ENCODE measurements at places on chromosomes 1 and 21.

DNA sequence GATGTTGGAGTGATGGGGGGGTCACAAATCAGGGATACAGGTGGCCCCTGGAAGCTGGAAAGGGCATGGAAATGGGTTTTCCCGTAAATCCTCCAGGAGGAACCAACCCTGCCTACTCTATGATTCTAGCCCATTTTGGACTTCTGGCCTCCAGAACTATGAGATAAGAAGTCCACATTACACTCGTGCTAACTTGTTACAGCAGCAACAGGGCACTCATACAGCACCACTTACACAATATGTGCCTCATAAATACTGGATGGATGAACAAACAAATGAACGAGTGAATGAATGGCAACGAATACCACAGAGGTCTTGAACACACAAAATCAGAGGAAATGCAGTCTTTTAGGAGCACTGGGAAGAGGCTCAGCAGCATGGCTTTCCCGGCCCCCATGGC lies 531.3 kb downstream of the NPHP4 start:
- DNase-seq: no peak

DNA sequence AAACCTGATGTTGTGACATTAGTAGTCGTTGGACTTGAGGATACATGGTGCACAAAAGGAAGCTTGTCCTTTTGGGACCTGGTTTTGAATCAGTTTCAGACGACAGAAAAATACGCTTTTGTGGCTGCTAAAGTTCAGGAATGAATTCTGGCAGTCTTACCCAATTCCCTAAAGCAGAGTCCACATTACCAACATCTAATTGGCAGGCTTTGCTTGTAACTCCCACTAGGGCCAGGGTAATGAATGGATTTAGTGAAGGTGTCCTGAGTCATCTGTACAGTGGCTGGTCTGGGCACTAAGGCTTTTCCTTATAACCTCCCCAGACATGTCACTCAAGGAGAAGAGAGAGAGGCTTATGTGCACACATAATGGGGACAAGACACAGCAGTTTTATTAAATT lies 66.2 kb upstream of the RNPC3 start:
- no peak for DNase-seq

GRCh38 chr1:169586395-169587255 lies at the start of gene F5:
Gene F5 (minus strand): TSS chr1:169586481. CDS start chr1:169586386, 95 bp downstream.
- DNase-seq: peak; percentile 65

GRCh38 chr21:36630485-36631206 lies 68.3 kb upstream of the SIM2 start:
- peak; percentile 36 for DNase-seq

- DNase-seq: no peak
These were observed 11.1 kb downstream of the EEIG2 start for GRCh38 chr1:108570998-108571401.

DNA sequence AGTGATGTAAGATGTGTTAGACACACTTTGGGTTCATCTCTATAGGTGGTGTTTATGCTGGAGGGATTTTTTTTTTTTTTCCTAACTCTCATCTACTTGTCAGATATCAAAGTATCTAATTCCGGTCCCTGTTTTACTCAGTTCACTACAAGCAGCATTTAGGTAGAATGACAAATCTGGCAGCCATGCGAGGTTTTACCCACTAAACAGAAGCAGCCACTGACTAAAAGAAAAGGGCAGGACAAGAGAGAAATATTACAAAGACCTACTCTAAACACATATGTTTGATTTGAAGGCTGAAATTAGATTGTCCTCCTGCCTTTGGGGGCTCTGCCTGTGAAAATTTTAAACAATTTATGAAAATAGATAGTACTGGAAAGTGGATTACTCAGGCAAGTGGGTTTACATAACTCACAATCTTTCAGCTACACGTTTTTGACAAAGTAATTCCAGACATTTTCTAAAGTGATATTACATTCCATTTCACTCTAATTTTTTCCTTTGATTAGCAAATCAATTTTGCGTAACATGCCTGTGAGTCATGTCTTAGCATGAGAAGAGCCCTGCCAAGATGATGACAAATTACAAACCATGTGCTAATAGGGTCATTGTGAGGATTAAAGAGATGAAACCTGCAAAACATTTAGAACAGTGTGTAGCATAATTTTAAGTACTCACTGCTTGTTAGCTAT lies 172.6 kb downstream of the PLA2G4A start:
- DNase-seq: peak; percentile 95

DNA sequence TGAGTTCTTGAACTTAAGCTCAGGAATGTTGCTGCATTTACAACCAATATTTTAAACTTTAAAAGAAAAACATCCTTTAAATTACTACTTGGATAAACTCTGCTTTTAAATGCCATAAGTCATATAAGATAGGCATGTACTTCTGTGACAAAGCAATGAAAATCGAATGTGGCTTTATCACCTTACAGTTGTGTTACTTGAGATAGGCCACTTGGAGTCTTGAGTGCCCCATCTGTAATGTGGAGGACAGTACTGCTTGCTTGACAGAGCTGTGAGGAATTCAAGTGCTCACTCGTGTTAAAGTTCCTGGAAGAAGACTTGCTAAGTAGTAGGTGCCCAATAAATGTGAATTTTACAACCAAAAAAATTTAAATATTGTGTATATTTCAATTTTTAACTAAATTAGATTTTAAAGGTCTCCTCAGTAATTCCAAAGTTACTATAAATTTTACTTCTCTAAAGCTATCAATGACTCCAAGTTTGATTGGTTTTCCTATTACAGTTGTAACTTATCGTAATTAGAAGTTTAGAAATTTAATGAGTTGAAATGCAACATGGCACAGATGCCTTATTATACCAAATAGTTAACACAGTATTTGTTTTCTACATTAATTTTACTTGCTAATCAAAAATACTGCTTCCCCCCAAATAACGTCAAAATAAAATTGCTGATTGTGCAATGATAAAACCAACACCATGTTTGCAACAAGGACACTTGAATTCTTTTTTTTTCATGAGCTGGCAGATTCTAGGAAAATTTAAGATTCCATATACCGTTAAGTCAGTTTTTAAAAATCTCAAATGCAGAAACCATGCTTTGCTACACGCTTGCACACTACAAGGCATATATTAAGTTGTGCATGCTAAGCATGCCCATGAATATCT lies 21.8 kb downstream of the PSMB2 start:
- DNase-seq: no peak

DNA sequence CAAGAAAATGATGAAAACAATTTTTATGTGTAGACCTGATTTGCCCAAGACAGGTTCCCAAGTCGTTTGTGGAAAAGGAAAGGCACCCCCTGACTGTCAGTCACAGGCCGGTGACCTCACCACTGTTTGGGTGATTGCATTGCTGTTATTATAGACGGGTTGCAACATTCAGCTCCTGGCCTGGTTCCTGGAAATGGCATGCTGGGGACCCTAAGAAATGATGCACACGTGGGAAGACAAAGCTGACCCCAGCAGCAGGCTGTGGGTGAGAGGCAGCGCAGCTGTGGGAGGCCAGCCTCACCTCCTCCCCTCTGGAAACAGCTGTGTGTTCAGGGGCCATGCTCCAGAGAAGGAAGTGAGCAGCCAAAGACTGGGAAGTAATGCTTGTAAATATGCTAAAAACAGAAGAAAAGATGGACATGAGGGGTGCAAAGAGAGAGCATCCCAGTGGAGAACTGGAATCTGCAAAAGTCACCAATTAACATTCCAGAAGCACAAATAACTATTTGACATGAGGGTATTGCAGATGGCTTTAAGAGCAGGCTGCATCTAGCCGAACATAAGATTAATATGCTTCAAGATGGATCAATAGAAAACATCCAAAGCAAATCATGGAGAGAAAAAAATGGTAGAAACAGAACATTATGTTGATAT lies 23.4 kb upstream of the ABCG1 start:
- DNase-seq: peak; percentile 73

DNA sequence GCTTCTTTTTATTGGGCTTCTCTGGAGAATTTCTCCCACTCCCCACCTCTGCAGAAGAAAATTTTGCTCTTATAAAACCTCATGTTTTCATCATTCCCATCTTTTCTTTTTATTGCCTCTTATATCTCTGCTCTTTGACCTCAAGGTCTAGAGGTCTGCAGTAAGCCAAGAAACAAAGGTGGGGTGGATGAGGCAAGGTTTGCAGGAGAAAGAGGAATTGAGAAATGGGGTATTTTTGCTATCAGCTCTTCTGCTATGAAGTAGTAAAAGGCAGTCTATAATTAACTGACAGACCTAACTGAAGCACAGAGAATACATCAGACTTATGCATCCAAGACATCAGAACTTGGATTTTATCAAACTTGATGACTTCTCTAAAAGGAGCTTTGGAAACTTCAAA lies 22.9 kb downstream of the SYT11 start:
- no peak for DNase-seq

GRCh38 chr21:46662765-46663500 lies 27.5 kb downstream of the PRMT2 start:
- no peak for DNase-seq

GRCh38 chr1:218705391-218705790 lies 360.3 kb downstream of the TGFB2 start:
- peak; percentile 49 for DNase-seq

DNA sequence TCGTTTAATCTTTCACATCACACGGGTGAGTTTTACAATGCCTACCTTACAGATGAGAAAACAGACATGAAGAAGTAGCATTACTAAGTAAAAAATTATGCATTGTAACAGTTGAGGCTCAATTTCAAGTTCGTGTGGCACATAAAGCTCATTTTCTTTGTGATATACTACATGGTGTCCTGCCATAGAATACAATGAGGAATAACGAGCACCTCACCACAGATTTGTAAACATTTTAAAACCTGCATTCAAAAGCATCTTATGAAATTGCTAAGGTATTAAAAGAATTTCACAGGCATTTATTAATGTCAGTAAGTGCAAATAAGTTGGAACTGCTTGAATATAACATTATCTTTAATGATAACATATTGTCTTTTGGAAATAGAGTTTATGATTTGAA lies 47.8 kb upstream of the DEPDC1 start:
- DNase-seq: no peak

GRCh38 chr1:23273450-23274133 lies 56.3 kb upstream of the HTR1D start:
- peak; percentile 92 for DNase-seq

- DNase-seq: no peak
These were observed 11.7 kb upstream of the SUMO3 start for GRCh38 chr21:44829507-44830092.

- DNase-seq: no peak
These were observed 22.4 kb downstream of the RPL5 start for GRCh38 chr1:92854101-92854785.

GRCh38 chr1:69167876-69168275 lies 399.8 kb upstream of the LRRC7 start:
- DNase-seq: no peak

DNA sequence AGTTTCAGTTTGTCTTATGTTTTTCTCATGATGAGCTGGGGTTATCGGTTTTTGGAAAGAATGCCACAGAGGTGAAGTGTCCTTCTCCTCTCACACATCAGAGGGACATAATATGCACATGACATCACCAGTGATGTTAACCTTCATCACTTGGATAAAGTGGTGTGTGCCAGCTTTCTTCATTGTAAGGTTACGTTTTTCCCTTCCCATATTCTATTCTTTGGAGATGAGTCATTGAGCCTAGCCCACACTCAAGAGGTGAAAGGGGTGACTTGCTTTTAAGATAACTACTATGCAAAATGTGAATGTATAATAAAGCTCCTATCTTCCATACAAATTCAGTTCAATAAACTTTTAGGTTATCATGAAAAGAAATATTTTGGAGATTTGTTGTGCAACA lies 36.7 kb upstream of the MAGI3 start:
- DNase-seq: no peak

DNA sequence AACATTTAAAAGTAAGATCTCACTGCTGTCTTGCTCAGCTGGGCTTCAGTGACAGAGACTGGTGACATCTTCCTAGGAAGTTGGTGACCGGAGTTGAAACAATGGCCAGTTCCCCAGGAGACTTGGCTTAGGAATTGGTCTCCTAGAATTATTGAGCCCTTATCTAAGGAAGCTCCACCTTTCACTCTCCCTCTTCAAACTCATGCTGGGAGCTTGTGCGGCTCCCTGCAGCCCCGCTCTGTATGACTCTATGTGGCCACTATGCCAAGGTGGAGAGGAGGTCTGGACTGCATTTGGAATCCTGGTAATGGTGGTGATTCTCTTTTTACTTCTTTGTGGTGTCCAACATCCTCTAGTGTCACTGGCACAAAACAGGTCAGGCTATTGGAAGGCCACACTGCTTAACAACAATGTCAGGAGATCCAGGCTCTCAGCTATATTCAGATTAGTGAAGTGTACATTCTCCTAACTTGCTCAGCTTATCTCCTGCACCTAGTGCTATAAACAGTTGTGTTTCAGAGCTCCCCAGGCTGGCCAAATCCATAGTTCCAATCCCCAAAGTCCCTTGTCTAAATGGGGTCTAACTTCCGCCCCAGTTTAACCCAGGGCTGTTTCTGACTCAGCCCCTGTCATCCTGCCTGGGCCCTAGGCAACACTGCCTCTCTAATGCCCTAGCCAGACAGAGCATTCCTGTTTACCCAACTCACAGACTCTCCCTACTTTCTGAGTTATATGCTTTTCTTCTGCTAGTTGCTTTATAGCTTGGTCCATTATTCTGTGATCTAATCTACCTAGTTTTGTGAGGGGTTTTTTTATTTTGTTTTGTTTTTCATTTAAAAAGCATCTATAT lies 18.3 kb downstream of the ATP2B4 start:
- peak; percentile 71 for DNase-seq

- DNase-seq: no peak
These were observed 13.8 kb upstream of the SLC6A9 start for GRCh38 chr1:44045064-44045463.

DNA sequence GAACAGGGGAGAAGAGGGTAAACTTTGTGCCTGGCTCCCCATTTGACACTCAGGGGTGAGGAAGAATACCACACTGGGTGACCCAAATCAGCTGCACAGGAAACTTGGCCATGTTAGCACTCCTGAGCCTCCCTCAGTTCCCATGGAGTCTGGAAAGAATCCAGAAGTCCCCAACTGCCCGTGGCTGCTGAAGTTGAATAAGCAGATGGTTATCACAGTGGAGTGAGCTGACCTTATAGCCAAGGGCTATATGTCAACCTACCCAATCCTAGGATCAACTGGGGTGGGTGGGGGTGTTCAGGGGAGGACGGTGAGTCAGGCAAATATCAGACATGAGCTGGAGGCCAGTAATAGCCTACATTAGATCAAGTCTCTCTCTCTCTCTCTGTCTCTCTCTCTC lies 20.4 kb downstream of the KCNH1 start:
- no peak for DNase-seq

- DNase-seq: no peak
These were observed 82.6 kb downstream of the C1orf21 start for GRCh38 chr1:184469396-184469795.
